CD4-positive, alpha-beta T cell treated with Interleukin-4 for 4 hours (primary cell): ENCODE measurements at places on chromosomes 16 and 17.

DNA sequence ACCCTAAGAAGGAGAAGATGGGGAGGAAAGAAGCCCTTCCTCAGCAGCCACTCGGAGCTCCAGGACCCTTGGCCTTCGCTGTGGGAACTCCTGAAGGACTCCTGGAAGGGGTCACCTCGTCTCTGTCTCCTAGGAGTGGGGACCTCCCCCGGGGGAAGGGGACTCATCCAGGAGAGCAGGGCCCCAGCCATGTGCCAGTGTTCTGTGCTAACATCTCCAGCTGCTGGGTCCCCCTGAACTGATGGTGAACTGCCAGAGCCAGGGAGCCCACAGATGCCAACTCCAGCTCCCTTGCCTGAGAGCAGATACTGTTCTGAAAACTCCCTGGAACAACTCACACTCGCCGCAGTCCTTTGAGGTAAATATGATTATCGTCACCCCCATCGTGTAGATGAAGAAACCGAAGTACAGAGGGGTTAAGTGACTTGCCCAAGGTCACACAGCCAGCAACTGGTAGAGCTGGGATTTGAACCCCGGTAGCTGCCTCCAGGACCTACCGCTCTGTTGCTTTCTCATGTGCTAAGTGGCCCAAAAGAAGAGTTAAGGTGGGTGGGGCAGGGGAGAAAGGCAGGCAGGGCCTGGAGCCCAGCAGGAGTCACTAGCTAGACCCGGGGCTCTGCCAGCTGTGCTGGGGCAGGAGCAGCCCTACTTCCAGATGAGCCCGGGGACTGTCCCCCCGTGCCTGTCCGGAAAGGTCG is 10.5 kb downstream of the TIMM22 start:
- no peak for DNase-seq

- DNase-seq = no peak
Measured at GRCh38 chr16:85042167-85042526, 14.6 kb downstream of the KIAA0513 start.

- peak; percentile 18 for DNase-seq
Measured at GRCh38 chr17:7684851-7685532, 2.3 kb downstream of the TP53 start.

GRCh38 chr16:88355389-88356123 is 27.2 kb upstream of the ZNF469 start:
- DNase-seq = no peak

- DNase-seq = peak; percentile 85
Measured at GRCh38 chr17:83083368-83084201, 4.2 kb downstream of the METRNL start.

DNA sequence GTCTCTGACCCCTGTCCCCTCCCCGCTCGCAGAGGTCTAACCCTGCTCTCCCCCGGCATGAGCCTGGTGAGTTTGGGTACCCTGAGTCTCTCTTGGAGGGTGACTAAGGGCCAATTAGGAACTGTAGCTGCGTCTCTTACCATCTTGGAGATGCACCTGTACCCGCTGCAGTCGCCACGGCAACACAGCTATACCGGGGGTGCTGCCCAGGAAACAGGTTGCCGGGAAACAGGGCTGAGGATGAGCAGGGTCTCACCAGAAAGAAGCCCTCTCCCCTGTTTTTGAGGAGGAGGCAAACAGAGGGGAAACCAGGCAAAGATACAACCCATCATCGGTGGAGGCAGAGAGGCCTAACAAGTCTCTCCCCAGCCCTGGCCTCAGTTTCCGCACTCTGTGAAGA is 140.2 kb downstream of the TMEM132E start:
- DNase-seq = no peak

GRCh38 chr17:49694847-49695697 is 12.7 kb downstream of the SLC35B1 start:
- peak; percentile 75 for DNase-seq

GRCh38 chr16:28193530-28194423 is 18.0 kb downstream of the XPO6 start:
- peak; percentile 28 for DNase-seq

GRCh38 chr16:67241008-67241900 is 6.0 kb downstream of the FHOD1 start:
- no peak for DNase-seq

- DNase-seq = no peak
Measured at GRCh38 chr16:51449441-51449840, 298.4 kb upstream of the SALL1 start.

DNA sequence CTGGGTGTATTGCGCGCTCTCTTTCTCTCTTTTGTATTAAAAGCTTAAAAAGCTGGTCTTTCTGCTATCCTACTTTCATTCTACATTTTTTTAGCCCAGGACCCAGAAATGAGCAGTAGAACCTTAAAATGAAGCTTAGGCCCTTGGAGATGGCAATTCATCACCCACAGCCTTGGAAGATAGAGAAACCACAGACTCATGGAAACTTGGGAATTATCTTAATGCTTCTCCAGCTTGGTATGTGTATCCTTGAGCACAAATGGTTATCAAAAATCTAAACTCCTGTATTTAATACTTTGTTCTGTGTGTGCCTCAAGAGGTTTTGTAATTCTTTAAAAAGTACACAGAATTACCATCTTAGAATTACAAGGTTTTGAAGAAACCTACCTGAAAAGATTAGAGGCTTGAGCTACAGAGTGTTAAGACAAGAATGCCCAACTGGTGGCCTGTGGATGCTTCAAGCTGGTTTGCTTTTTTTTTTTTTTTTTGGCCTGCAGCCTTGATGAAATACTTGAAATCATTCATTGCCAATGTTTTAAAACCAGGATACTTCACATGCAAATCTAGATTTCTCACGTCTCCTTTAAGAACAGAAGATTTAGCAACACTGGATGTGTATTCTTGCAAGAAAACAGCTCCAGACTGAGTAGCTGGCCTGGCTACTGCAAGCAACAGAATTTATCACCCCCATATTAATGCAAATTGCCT is 105.0 kb downstream of the XYLT1 start:
- DNase-seq = no peak

DNA sequence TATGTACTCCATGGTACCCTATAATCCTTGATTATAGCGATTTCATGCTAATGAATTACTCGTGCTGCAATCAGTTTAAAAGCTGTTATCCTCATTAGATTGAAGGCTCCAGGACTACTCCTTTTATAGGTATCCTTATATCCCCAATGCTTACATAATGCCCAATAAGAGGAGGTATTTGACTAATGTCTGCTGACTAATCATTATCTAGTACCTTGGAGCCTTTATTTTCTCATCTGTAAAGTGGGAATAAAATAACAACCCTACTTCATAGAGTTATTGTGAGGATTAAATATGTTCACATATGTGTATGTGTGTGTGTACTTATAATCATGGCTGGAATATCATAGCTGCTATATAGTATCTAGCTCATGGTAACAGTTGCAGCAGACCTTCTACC is 1031.5 kb downstream of the CDH11 start:
- no peak for DNase-seq

DNA sequence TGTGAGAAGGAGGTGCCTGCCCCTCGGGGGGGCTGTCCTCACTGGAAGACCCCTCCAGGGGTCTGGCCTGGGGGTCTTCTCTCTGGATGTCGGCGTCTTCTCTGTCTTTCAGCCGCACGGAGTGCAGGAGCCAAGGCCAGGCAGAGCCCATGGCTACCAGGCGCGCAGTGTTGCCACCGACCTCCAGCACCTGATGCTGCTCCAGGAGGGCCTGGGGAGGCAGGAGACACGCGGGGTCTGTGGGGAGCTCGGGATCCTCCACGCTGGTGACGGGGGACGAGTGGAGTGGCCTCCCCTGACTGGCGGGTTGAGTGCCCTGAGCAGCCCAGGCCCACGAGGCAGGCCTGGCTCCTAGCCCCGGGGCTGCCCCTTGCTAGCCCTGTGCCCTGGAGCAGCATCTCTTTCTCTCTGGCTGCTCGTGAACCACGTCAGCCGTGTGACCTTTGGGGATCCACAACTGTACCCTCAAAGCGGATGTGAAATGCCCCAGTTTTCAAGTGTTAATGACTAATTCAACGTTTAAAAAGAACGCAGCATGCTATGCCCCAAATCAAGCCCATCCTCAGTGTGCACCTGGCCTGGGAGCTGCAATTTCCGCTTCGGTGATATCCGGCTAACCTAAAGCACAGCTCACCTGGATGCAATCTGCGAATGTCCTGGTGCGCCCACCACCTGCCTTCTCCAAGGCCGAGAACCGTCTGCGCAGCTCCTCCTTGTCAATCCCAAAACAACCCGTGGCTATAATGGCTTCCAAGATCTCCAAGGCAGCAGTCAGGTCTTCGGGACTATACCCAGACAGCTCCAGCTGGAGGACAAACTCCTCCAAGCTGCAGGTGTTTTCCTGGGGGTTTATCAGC is 62.9 kb downstream of the IL21R start:
- DNase-seq = peak; percentile 44

DNA sequence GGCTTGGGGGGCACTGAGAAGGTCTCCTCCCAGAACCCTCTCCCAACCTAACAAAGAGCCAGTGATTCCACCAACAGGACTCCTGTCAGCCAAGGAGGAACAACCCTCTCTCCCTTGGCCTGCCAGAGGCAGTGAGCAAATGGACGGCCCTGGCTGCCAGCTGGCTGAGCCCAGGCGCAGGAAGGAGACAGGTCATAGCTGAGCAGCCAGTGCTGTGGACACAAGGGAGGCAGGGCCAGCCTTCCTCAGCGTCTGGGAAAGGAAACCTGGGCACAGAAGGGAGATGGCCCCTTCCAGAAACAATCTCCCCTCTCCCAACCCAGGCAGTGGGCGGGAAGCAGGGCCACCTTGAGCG is 2.1 kb downstream of the MPO start:
- no peak for DNase-seq

GRCh38 chr16:88809068-88809675 is 2.6 kb downstream of the APRT start:
- no peak for DNase-seq

- no peak for DNase-seq
Measured at GRCh38 chr17:30300818-30301217, 9.1 kb upstream of the BLMH start.

DNA sequence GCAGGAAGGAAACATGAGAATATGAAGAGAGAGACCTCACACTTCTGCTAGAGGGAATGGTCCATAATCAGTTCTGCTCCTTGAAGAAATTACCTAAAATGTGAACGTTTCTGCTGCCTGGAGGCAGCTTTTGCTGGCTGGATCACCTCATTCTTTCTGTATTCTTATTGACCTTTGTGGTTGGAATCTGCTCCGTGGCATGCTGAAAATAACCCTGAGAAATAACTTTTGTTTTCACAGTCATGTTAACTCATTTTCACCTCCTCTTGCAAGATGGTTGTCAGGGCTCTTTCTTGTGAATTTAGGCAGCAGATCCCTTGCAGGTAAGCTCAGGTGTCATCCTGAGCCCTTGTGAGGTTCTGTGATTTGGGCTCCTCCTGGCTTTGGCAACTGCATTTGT is 70.2 kb downstream of the IRF8 start:
- DNase-seq = no peak

- no peak for DNase-seq
Measured at GRCh38 chr16:20624882-20625807, 49.0 kb upstream of the ACSM2B start.

- DNase-seq = no peak
Measured at GRCh38 chr16:86089334-86089900, 190.5 kb downstream of the IRF8 start.

DNA sequence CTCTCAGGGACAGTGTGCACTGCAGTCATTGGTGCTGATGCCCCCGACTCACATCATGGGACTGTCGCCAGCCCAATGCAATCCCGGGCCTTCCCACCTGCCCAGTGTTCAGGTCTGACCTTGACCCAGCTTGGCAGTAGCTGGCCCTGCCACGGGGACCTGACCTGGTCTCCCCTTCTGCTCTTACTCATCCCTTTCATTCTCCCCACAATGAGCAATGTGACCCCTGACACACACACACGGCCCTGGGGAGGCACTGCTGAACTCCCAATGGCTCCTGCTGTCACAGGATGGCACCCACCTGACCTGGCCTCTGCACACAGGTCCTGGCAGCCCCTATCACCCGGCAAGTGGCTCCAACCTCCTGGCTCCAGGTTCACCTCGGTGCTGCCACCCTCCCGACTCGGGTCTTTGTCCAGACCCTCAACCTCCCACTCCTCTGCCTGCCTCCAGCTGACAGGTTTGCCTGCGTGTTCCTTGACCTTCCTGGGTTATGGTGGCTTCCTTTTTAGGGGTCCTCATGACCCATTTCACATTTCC is 6.6 kb downstream of the CD300C start:
- no peak for DNase-seq

DNA sequence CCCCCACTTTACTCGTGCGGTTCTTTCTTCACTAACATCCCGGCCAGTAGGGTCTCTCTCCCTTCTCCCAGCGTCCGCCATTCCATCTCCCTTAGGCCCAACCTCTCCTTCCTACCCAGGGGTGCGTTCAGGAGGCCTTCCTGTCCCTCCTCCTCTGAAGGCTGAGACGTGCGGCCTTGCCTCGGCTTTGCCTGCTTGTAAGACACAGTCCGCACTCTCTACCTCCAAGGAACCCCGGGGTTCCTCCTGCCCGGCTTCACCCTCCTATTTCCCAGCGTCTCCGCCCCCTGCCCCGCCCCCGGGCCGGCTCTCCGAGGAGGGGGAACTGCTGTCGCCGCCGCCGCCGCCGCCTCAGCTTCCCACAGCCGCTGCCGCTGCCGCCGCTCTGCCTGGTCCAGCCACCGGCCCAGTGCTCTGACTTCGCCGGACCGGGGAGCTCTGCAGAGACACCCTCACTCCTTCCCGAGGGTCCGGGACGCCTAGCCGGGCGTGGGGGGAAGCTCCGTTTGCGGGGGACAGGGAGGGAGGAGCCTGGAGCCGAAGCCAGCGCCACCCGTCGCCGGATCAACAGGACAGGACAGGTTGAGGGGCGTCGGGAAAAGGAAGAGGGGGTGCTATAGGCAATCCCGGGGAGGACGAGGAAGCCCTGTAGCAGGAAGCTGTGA is 1.2 kb upstream of the FGF11 start:
- DNase-seq = peak; percentile 25

DNA sequence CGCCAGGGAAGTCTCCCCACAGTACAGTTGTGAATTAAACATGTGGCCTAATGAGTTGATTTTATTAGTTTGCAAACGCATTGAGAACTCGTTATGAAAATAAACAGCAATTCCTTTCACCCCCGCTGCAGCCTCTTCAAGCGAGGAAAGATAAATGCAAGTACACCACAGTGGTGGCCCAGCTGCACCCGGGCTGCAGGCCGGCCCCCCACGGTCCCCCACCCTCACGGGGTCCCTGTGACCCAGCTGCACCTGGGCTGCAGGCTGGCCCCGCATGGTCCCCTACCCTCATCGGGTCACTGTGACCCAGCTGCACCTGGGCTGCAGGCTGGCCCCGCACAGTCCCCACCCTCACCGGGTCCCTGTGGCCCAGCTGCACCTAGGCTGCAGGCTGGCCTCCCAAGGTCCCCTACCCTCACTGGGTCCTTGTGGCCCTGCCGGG is 32.2 kb downstream of the SDK2 start:
- no peak for DNase-seq
